ENCODE measurements at places on chromosomes 13 and 19.

GRCh38 chr13:114203536-114203935, 24.5 kb downstream of the CFAP97D2 start:
- DNase-seq: no peak

DNA sequence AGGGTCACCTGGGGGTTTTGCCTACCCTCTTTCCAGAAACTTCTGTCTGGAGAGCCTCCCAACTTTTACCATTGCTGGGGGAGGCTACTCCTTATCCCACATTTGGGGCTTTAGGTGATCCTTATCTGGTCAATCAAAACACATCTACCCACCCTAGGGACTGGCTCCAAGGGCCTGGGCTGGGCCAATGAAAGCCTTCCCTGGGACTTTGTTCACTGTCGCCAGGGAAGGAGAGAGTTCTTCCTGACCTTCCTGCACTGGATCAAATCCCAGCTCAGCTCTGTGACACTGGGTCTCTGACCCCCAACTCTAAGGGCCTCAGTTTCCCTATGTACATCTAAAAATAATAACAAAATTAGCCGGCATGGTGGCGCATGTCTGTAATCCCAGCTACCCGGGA, 11.1 kb downstream of the DOCK6 start:
- DNase-seq: no peak

DNA sequence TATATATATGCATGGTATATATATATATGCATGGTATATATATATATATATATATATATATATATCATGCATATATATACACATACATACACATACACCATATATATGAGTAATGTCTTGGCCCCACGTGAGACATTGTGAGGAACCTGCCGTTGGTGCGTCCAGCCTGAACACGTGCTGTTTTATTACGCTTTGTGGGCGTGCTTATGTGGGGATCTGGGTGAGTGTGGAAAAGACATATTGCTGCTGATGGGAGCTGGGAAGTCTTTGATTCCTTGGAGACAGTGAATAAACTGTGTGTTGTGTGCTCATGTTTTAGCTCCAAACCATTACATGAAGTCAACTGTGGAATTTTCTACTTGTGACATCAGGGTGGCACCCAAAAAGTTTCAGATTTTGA, 28.9 kb downstream of the KCTD15 start:
- no peak for DNase-seq

DNA sequence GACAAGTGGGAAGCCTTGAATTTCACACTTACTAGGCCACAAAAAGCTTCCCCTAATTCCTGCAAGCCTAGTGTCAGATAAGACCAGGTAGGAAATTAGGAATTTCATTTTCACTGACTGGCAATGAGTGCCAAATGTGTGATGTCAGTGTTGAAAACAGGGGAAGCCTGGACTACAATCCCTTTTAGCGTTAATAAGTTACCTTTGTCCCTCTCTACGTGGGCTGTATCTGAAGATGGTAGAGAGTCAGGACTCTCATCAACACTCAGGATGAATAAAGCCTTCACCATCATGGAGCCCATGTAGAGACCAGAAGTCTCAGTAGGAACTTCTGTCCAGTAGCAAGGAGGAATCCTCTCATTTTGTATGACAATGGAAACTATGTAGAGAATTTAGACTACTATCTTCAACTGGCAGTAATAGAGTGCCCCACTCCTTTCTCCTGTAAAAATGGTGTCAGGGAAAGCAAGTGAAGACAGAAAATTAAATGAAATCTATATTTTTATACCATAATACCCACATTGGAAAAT, 324.1 kb upstream of the KLHL1 start:
- DNase-seq: no peak

DNA sequence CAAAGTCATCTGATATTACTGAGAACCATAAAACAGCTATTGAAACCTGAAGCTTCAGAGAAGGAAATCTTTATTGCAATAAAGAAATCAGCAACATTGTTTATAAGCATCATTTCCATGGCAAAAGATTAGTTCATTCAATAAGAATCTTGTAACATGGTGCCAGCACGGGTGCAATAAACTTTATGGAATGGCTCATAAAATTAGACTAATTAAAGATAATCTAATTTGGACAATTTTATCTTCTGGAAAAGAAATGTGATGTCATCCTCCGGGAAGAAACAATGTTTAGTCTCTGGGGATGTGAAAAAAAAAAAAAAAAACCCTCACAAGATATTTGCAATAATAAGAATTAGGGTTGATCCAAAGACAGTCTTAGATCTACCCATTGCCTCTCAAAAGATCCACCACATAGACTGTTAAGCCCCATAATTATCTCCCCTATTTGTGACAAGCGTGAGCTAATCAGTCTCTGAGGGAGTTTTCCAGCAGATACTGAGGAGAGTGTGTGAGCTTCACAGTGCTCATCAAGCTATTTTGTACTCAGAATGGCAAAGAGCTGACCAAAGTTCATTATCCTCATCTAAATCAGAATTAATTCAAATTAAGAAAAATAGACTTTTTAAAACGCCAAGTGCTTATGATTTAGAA, 297.0 kb upstream of the EDNRB start:
- no peak for DNase-seq

DNA sequence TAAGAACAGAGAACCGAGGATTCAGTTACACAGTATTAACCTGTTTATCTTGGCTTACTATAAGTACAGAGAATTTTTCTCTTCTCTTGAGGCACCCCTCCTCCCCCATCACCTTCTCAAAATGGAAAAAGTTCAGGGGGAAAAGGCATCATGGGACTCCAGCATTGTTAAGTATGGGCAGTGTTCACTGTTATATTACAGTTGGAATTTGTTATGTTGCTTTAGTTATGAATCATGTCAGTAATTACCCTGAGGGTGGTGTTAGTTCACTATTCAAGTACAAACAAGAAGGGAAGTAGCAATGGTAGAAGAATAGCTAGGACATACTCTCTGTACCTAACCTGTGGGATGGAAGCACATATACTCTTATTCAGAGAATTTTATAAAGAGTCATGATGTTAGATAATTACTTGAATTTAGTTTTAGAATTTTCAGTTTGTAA, 12.0 kb downstream of the LPAR6 start:
- DNase-seq: peak; percentile 47

- DNase-seq: peak; percentile 2
Observed at GRCh38 chr13:26022538-26023292, 29.1 kb downstream of the SHISA2 start.

- DNase-seq: no peak
Observed at GRCh38 chr13:95382411-95382810, 81.2 kb upstream of the ABCC4 start.

GRCh38 chr13:28551498-28551895, 56.6 kb upstream of the FLT1 start:
- no peak for DNase-seq

DNA sequence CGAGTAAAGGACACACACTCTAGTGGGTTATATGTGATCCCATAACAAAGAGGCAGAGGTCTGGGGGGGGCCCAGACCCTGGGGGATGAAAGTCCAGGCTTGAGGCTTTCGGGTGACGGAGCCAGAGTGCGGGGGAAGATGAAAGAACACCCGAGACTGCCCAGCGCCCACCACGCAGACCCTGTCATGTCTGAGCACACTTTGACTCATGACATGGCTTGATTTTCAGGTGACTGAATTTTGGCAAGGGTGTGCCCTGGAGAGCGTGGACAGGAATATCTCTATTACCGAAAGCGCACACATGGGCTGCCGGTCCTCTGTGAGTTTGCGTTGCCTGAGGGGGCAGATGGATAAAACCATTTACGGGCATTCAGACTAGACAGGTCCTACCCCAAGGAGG, 192.0 kb upstream of the SOX1 start:
- no peak for DNase-seq

GRCh38 chr19:4357095-4357797, 13.9 kb downstream of the MPND start:
- DNase-seq: no peak

- no peak for DNase-seq
Observed at GRCh38 chr19:3518659-3519058, 12.5 kb downstream of the FZR1 start.

DNA sequence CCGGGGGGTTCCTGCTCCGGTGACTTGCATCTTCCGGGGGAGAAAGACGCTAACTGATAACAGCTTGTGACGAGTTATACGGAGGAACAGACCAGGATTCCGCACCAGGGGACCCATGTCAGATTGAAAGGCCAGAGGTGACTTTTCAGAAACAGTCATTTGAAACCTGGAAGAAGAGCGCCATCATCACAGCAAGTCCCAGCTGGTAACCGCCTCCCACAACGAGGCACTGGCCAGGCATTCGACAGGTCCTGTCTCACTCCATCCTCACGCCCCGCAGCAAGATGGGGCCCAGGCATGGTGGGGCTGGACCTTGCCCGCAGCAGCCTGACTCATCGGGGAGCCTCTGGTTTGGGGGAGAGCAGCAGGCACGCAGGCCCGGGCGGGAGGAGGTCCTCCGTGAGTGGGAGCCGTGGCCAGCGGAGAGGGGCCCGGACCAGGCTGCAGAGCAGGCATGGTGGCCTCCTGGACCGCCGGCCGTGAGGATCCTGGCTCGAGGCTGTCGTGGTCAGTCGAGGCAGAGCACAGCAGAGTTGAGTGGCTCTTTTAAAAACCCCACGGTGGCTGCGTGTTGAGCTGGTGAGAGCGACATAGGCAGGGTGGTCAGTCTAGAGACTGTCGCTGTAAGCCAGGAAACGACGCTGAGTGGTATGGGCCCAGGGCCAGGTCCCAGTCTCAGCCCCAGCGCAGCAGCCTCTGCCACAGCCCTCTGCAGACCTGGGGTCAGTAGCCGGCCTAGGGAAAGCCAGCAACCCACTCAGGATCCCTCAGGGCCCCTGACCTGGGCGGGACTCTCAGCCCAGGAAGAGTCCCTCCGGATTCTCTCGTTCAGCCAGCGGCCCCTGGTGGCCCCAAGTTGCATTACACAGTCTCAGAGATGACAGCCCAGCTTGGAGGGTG, 94.9 kb upstream of the MCF2L start:
- DNase-seq: peak; percentile 52

GRCh38 chr19:33484226-33484774, 37.3 kb downstream of the PEPD start:
- no peak for DNase-seq

GRCh38 chr19:36939153-36939552, 23.0 kb downstream of the ZNF568 start:
- DNase-seq: no peak

DNA sequence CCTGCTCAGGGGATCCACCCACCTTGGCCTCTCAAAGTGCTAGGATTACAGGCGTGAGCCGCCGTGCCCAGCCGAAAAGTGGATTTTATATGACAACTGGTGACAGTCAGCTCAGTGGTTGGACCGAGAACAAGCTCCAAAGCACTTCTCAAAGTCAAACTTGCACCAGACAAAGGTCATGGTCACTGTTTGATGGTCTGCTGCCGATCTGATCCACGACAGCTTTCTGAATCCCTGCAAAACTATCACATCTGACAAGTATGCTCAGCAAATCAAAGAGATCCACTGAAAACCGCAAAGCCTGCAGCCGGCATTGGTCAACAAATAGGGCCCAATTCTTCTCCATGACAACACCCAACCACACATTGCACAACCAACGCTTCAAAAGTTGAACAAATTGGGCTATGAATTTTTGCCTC, 21.6 kb upstream of the NAA16 start:
- DNase-seq: no peak

GRCh38 chr13:21594715-21595545, 9.0 kb downstream of the MICU2 start:
- no peak for DNase-seq

GRCh38 chr13:113916330-113916815, 52.5 kb upstream of the GAS6 start:
- peak; percentile 12 for DNase-seq

DNA sequence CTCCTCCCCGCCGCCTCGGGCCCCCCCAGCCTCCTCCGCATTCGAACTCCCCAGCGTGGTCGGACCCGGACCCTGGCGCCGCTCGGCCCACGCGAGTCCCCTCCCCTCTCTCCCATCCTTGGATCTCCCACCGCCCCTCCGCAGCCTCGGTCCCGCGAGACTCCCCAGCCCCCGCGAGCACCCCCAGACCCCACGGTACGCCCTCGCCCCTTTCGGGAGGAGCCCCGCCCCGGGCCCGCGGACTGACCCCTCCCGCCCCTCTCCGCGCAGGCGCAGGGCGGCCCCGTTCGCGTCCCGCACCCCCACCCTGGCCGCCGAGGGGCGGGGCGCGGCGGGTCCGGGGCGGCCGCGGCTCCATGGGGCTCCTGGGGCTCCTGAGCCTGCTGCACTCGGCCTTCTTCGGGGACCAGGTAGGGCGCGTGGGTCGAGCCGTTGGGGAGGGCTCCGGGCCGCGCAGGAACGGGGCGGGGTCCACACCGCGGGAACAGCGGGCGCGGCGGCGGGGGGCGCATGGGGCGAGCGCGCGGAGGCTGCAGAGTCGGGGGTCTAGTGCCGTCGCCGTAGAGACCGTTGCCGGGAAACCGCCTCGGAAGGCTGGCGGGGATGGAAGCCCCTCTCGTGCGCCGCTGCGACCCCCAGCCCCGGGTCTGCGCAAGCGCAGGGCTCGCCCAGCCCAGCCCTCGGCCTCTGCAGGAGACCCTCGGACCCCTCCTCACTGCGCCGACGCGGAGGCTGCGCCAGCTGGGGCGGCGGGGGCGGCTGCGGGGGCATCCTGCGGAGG, 3.8 kb upstream of the APC2 start:
- peak; percentile 67 for DNase-seq

DNA sequence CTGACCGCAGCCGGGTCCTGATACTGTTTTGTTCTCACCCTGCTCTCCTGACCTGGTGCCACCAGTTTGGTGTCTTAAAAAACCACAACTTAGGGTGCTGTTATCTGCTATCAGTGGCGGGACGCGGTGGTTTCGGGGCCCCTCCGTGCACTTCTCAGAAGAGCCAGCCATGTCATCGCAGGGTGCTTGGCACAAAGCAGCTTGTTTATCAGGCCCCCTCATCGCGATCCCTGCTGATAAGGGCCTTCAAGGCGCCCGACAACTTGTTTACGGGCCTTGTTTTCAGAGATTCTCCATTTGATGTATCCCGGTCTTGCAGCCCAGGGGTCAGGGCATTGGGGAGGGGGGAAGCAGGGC, 58.1 kb upstream of the KLF2 start:
- DNase-seq: no peak

- no peak for DNase-seq
Observed at GRCh38 chr13:34654647-34655046, 287.4 kb upstream of the NBEA start.

DNA sequence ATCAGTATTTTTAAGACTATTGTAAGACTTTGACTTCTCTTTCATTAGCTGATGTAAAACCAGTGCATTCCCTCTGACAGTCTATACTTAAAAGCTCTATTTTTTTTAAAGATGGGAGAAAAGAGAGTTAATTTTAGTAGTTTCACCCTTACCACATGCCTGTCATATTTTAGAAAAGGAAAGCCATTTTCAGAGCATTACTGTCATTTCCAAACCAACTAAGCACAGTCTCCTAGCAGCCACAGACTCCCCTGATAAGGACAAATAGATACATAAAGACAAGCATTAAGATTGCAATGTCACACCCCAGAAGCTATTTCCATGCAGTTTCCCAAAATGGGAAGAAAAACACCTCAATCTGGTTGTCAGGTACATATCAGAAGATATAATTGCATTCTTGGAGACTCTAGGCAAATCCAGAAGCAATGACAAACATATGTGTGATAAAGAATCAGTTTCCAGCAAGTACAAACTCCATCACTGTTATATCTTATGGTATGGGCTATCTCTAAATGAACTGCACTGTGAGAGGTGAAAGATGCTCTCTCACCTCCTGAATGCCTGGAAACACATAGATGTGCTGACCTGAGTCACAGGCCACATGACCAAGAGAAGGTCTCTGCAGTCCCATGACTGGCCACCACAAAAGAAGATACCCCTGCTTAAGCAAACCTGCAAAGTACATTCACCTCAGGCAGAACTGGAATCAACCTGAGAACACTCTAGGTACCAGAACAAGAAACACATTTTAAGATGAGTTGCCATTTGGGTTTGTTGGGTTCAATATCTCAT, 303.3 kb downstream of the POU4F1 start:
- DNase-seq: no peak

Data from A549 (cell line).